ENCODE measurements at places on chromosomes 6 and 20. TPM values are rescaled to one million over a fixed set of nuclear protein-coding genes. Genes with fewer than 3 reads are reported as not detected.

PRDM13 gene
- not detected for total RNA-seq

TCF21 gene
- 44.5 TPM for total RNA-seq

GSTA1 gene
- total RNA-seq: not detected

HSPA1A gene
- 353 TPM for total RNA-seq

RIMS4 gene
- 1.2 TPM for total RNA-seq

LAMP5 gene
- not detected for total RNA-seq

BMP6 gene
- 5.4 TPM for total RNA-seq

ABHD16B gene
- total RNA-seq: not detected

ZNF391 gene
- 3.4 TPM for total RNA-seq

MTFR2 gene
- total RNA-seq: not detected

PRRT1 gene
- 2.7 TPM for total RNA-seq

JARID2 gene
- 7.8 TPM for total RNA-seq

All from esophagus muscularis mucosa (tissue), 4 donors.